ENCODE measurements at places on chromosomes 1 and 21.

DNA sequence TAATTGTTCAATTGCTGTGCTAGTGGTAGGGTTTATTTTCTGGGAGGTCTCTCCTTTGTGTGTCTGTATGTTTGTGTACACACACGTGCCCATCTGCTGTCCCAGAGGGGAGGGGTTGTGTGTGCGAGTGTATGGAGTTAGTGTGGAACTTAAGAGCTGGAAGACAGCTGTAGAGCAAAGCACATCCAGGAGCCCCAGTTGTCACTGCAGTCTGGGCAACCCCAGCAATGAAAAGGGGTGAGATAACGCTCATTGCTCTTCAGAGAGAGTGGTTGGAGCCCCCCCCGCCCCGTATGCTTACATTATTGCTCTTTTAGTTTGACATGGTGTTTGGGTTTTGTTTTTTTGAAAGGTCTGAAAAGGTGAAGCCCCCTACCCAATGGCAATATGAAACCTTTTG lies 36.9 kb downstream of the NCF2 start:
- no peak for DNase-seq

GRCh38 chr21:39845571-39846130 lies 21.6 kb upstream of the PCP4 start:
- no peak for DNase-seq

GRCh38 chr1:66464802-66465201 lies 69.2 kb upstream of the SGIP1 start:
- no peak for DNase-seq

- DNase-seq, result no peak
Observed at GRCh38 chr1:22154626-22155025, 11.7 kb upstream of the WNT4 start.

GRCh38 chr1:53982763-53983104 lies 35.3 kb downstream of the LDLRAD1 start:
- no peak for DNase-seq

DNA sequence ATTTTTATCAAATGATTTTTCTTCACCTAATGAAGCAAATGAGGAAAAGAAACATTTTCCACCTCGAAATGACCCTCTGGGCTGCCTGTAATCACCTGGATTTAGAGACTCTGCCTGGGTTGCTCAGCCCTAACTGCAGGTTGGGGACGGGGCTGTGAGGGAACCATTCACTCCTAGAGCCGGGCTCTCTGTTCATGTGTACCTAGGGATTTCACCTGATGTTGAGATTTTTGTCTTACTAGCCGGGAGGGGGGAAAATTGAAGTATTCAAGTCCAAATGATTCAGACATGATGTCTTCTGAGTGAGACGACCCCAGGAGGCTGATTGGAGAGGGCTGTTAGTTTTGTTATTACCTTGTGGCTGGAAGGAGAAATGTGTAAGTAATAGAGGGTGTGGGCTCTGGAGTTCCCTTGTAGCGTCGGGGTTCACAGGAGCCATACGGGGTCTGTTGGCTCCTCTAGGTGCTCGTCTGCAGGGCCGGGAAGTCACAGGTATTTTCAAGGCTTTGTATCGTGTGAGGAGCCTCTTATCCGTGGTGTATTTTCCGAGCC lies 42.3 kb upstream of the PWP2 start:
- DNase-seq, result no peak

- no peak for DNase-seq
Observed at GRCh38 chr1:220952961-220953643, 73.9 kb downstream of the HLX start.

DNA sequence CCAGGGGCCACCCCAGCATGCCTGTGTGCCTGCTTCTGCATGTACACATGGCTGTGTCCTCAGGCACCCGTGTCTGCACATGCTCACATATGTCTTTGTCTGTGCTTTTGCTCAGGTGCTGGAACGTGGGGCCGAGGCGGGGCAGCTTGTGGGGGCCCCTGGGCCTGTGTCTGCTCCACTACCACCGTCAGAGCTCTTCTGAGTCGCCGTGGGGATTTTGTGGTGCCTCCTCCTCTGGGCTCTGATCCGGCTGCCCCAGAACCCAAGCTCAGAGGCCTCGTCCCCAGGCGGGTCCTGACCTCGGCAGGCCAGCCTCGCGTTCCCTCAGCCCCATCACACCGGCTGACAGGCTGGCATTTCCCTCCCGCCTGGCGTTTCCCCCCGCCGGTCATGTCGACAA lies 104.6 kb upstream of the ACTRT2 start:
- no peak for DNase-seq

DNA sequence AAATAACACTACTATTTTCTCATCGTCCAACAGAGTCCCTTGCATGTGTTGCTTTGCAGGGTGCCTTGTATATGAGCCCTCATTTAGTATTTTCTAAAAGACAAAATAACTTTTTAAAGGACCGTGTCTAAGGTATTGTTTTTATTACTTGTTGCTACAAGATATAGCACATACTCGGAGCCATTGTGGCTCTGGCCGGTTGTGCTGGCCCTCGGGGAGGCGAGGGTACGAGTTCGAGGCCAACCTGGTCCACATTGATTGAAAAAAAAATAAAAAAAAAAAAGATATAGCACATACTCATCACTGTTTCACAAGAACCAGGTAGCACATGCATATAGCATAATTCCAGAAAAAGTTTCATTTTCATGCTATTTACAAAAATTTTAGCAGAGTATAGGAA lies 869.2 kb downstream of the MRPL39 start:
- no peak for DNase-seq

GRCh38 chr1:44048532-44049215 lies 17.4 kb upstream of the SLC6A9 start:
- no peak for DNase-seq

DNA sequence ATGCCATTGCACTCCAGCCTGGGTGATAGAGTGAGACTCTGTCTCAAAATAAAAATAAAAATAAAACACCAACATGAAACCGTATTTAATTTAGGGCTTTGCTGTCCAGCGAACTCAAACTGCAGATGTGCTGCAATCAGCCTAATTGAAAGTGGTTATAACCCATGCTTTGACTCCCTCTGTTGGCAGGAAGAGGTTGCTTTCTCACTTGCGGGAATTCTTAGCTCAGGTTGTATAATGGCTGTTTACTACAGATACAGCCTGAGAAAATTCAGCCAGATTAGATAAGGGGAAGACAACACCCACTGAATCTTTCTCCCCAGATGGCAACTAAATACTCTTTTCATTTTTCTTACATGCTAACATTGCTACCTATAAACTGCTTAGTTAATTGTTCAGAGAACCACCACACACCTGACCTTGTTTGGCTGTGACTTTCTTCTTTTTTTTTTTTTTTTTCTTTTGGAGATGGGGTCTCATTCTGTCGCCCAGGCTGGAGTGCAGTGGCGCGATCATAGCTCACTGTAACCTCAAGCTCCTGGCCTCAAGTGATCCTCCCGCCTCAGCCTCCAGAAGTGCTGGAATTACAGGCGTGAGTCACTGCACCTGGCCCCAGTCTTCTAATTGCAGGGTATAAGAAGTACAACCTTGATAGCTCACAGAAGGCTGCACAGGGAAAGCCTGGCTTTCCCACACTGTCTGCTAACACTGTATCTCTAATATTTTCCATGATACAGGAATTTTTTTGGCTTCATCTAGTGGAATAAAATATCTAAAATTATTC lies 34.6 kb downstream of the DNTTIP2 start:
- peak; percentile 48 for DNase-seq

GRCh38 chr1:183991756-183992155 lies 45.8 kb downstream of the COLGALT2 start:
- no peak for DNase-seq

GRCh38 chr1:7648761-7649384 lies 122.2 kb upstream of the VAMP3 start:
- peak; percentile 55 for DNase-seq

- DNase-seq, result no peak
Observed at GRCh38 chr1:180909005-180909414, 3.7 kb upstream of the KIAA1614 start.
